Stimulated activated CD4-positive, alpha-beta T cell treated with anti-CD3 and anti-CD28 coated beads, Interleukin-15, amount 100 ng/mL, for 48 hours (primary cell): ENCODE measurements at places on chromosomes 13 and 19.

DNA sequence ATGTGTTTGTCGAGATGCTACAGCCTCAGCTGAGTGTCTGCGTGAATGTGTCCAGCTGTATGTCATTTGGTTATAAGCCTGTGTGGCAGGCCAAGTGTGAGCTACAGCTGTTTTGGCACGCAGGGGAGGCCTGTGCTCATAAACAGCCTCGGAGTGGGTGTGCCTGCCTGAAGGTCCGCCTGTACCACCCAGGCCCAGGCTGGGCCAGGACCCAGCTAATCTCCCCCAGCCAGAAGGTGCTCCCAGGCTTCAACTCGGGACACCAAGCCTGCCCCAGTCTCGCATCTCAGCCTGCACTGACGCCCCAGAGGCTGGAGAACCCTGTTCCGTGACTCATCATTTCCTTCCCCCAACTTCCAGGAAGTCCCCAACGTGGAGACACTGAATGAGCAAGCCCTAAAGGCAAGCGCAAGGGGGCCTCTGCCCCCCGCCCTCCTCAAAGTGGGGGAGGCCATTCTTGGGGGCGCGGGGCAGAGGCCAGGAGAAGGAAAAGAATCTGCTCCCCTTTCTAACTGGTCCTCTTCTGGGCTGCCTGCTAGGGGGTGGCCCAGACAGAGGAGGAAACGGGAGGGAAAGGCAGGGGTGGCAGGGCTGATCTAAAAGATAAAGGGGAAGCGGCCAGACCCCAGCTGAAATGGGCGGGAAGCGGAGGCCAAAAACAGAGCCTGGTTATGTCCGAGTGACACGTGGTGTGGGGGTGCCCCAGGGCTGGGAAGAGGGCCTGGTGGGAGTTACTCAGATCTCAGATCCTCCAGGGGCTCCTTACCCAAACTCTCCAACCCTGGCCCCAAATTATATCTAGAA lies 2.0 kb downstream of the SLC1A5 start:
- peak; percentile 81 for DNase-seq

DNA sequence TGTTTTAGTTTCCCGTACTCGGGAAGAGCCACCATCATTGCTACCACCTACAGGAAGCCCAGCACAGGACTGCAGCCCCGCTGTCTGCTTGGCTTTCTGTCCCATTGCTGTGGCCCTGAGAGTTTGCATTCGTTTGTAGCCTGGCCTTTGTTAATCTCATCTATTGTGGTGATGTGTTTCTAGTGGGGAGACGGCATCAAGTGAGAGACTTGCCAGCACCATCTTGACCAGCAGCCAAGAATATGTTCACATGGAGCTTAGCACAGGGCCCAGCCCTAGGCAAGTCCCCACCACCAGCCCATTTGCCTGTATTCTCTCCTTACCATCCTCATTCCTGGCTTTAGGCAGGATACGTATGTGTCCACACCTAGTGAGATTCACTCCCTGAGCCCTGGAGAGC lies 17.3 kb upstream of the OVOL3 start:
- no peak for DNase-seq

GRCh38 chr13:88000239-88000638 lies 329.1 kb downstream of the SLITRK5 start:
- DNase-seq, result no peak

- no peak for DNase-seq
These were observed 7.9 kb downstream of the DCAF15 start for GRCh38 chr19:13959962-13960862.

GRCh38 chr19:46787331-46788261 lies 798 bp downstream of the SLC1A5 start:
- DNase-seq, result no peak

DNA sequence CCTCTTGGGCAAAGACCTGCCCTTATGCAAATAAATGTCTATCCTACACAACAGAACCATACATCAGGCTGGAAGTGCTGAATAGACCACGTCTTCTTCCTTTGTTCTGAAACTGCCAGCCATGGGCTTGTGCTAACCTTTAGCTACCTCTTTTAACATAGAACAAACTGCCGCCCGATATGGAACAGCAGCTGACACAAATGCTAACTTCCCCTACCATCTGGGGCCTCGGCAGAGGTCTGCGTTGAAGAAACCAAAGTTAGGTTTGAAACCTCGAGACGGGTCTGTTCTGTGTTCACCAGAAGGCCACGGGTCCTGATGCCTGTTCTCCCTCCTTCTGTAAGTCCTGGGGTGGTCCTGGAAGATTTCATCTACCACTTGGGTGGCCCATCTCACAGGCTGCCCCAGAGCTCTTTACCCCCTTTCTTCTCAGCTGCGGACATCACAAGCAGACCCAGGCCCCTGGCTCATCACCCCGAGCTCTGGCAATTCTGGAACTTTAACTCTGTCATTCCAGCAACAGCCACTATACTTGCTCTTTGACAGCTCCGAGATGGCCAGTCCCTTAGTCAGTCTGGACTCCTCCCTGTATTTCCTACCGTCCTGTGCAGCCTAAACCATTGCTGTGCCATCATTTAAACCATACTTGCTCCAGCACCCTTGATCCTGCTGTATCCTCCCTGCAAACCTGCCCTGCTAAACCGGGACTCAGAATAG lies 146.7 kb downstream of the USP12 start:
- DNase-seq, result no peak

GRCh38 chr13:71218960-71219359 lies 648.0 kb downstream of the DACH1 start:
- no peak for DNase-seq

DNA sequence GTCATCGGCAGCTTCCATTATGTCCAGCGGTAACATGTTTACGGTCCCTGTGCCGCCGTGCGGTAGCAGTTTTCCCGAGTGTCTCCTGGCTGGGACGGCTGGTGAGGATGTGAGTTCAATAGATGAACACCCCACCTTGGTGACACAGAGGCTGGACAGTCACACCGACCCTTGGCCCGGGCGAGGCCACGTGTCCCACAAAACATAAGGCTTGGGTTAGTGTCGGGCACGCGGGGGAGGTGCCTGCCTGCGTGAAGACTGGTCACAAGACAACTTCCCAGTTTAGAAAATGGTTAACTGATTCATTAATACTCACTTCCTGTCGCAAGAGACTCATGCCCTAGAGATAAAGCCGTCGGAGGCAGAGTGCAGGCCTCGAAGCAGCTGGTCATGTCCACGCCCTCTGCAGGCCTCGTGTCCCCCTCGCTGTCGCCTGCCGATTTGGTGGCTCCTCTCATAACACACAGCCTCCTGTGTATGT lies 17.2 kb downstream of the RASA3 start:
- DNase-seq, result no peak

GRCh38 chr19:3041761-3042620 lies 12.9 kb upstream of the TLE2 start:
- DNase-seq, result no peak

DNA sequence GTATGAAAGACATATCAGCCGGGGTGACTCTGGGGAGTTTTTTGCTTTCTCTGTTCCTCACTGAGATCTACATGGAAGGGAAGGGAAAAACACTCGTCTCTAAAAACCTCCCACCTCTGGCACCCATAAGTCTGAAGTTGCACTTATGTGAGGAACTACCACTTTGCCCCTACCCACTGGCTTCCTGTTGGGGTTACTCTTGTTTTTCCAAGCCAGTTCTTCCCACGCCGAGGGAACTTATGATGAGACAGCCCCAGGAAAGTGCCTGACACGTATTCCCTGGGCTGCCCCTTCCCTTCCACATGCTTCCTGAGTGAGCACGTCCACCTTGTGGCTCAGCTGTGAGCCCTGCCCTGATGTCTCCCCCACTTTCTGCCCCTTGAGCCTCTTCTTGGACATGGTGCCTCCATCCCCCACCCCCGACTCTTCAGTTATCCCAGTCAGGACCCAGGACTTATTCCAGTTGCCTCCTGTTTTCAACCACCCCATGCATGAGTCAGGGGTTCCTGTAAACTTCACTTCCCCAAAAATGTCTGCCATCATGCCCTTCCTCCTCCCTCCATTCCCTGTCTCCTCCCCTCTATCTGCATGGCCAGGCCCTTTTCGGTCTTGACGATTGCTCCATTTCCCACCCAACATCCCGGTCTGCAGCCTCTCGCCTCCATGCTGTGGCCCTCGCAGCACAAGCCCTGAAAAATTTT lies 5.1 kb upstream of the SIGLEC7 start:
- no peak for DNase-seq

DNA sequence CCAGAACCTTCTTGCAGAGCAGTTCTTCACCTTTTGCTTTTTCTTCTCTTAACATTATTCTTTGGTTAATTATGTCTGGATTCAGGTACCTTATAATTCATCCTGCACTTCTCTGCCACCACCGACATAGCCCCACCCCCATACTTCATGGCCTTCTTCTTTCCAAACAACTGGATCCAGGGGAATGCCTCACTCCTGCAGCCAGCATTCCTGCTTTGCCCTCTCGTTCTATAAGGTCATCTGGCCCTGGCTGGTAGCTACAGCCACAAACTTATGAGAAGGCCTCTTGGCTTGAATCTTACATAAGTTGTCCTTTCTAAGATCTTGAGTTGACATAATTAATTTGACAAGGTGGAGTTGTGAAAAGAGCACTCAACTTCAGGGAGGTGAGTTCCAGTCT lies 84.1 kb upstream of the FRY start:
- DNase-seq, result no peak

DNA sequence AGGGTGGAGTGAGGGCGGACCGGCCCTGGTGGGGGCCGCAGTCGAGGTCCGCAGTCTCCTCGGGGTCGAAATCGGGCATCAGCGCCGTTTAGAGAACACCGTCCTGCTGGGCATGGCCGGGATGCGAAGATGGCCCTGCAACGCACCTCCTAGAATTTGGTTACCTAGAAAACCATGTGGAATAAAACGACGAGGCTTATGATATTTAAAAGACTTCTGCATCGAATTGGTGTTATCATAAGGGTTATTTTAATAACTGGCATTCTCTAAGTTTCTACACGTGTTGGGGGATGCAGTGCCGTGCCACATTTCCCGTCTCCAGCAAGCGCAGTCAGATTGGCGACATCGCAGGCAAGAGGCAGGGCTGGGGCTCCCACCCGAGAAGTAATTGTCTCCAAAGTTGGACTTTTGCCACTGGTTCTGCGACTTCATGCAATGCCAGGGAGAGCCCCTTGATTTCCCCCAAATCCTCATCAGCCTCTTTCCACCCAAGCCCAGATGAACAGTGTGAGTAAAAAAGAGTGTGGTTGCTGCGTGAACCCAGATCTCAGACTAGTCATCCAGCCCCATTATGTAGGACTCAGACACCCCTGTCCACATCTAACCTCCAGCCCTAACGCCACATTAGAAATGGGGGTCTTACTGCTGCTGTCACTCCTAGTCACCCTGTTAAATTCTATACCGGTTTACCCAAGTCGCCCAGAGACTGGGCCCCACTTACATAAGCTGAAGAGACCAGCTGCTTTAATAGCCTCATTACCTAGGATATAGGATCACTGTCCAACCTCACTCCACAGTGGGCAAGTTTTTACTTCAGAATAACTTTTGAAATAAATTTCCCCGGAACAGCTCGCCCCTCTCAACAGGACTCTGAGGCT lies 571 bp upstream of the DHRS12 start:
- DNase-seq, result no peak

DNA sequence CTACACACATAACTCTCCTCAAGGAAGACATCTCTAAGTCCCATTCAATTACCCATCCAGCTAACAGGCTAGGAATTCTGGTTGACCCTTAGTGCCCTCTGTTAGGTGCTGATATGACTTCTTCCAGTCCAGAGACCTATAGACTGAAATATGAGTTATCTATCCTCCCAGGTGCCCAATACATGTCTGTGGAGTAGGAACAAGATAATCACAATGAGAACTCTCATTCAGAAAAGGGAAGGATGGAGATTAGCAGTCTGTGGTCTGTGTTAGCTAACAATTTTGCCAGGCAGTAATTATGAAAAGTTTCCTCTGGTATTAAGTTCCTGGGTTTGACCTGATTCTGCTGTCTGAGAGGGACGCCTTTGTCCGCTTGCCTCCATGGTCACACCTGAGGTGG lies 44.2 kb upstream of the SLAIN1 start:
- no peak for DNase-seq

DNA sequence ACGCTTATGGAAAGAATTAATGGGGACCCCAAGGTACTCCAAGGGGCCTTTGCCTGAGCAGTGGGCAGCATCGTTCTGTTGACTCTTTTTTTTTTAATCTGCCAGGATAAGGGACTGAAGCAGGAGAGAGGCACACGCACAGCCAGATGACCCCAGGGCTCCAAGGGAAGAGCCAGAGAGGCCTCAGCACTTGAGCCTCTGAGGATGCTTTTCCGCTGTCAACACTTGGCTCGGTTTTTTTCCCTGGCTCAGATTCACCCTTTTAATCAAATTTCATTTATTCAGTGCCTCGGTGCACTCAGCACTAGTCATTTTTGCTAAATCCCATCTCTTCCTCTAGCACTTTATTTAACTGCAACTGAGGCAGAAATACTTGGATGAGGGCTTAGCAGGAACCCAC lies 226.3 kb downstream of the FGF9 start:
- no peak for DNase-seq

- no peak for DNase-seq
These were observed 57.6 kb upstream of the ZNF527 start for GRCh38 chr19:37313335-37313627.

GRCh38 chr19:50517704-50518075 lies 4.0 kb upstream of the ASPDH start:
- no peak for DNase-seq

DNA sequence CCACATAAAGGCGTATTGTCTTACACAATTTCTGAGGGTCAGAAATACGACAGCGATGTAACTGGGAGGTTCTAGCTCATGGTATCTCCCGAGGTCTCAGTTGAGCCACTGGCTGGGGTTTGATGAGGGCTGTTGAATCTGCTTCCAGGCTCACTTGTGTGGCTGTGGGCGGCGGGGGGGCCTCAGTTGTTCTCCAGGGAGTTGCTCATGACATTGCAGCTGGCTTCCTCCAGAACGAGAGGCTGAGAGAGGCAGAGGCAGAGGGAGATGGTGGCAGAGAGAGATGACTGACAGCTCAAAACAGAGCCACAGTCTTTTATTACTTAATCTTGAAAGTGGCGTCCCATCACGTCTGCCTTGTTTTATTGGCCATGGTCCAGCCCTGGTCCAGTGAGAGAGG lies 6.2 kb upstream of the NLRP5 start:
- DNase-seq, result no peak

- DNase-seq, result no peak
These were observed 125.7 kb downstream of the MYO16 start for GRCh38 chr13:108755083-108755482.

DNA sequence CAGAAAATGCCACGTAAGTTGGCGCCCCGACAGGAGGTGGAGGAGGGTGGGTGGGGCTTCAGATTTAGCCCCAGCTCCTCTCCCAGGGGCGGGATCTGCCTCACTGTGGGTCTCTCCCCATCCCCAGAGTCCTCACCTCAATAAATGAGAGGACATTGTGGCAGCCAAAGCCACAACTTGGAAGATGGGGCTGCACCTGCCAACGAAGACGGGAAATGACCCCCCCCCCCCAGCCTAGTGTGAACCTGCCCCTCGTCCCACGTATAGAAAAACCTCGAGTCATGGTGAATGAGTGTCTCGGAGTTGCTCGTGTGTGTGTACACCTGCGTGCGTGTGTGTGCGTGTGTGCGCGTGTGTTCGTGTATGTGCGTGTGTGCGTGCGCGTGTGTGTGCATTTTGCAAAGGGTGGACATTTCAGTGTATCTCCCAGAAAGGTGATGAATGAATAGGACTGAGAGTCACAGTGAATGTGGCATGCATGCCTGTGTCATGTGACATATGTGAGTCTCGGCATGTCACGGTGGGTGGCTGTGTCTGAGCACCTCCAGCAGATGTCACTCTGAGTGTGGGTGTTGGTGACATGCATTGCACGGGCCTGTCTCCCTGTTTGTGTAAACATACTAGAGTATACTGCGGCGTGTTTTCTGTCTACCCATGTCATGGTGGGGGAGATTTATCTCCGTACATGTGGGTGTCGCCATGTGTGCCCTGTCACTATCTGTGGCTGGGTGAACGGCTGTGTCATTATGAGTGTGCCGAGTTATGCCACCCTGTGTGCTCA lies 1.5 kb upstream of the TRAPPC5 start:
- DNase-seq, result peak; percentile 48
